ENCODE measurements at places on chromosomes 3 and 15.

DNA sequence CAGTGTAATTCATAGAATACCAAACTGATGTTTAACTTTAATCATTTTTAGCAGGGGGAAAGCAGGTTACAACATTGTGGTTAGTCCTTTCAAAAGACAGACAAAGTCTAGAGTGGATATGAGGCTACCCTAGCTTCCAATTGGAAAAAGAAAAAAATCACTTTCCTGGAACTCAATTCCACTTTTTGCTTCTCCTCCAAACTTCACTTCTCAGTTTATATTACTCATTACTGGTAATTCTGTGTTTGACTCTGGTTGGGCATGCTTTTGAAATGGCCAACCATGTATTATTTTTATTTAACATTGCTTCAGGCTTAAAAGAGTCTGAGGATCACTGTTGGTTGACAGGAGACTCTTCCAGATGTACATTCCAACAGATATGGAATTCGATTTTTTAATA, 84.8 kb downstream of the RAP2B start:
- DNase-seq: no peak

DNA sequence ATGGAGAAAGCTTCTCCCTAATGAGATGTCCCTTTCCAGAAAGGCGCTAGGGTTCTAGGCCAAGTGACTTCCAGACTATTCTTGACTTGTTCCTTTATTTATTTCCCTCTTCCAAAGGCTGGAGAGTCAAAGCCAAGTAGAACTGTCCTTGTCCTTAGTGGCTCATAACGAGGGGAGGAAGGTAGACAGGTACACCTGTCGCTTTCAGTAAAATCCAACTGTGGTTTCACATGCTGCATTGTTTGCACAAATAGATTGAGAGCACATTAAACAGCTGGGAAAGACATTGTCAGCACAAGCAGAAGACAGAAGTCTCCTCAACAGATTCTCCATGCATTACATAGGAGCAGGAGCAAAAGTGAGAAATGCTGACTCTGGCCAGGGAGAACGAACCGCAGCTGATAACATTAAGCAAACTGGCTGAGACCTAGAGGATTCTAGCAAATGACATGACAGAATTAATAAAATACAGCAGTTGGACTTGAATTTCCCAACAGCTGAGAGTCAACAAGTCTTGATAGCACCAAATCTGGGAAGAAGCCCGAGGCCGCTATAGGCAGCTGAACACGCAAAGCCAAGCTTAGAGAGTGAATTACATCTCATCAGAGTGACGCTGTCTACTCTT, 227.7 kb downstream of the TLE3 start:
- DNase-seq: no peak

- DNase-seq: no peak
Measured at GRCh38 chr15:34986326-34986725, 1.8 kb downstream of the ZNF770 start.

DNA sequence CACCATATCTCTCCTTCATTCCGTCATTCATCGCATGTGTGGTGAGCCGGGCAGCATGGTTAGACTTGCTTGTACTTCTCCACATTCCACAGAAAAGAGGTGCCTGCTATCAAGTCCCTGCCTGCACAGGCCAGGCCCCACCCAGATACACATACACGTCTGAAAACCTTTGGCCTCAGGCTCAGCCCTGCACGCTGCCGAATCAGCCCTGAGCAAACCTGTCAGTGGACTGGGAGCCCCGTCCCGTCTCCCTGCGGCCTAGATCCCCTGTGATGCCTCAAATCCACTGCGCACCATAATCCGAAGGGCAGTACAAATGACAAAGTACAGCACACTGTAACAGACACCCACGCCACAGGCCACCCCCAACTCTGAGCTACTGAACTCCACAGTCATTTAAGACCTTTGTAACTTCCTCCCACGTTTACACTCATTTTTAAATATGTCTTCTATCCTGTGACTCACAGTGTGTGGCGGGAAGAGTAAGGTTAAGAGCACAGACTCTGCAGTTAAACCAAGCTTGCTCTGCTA, 67.1 kb downstream of the MB21D2 start:
- DNase-seq: peak; percentile 37

DNA sequence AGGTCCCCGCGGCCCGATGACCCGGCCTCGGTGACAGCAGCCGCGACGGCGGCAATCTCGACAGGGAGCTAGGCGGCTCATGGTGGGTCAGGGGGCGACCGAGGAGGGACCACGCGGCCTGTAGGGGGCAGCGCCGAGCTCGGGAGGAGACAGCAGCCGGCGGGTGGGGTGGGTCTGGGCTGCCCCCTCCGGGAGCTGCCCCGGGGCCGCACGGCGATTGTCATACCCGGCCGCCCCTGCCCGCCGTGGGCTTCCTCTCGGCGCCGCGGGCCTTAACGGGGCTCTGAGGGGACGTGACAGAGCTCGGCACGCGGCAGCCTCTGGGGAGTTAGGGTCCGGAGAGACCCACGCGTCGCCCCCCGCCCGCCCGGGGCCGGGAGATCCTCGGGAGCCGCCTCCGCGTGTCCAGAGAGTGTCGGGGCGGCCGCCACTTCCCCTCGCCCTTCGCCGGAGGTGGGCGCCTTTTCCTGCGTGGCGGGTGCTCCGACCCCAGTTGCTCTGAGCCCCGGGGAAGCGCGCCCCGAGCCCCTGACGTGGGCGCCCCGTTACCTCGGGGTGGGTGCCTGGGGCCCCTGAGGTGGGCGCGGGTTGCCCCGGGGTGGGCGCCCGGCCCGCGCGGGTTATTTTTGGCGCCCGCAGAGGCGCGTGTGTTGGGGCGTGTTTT, 539 bp upstream of the PLCL2 start:
- DNase-seq: peak; percentile 83

Measured in Calu3 (cell line).